Hypothalamus (tissue), 51 donors: ENCODE measurements at places on chromosomes 7 and 10.

GRCh38 chr10:51007781-51008180 is 66.5 kb upstream of the PRKG1 start:
- no peak for DNase-seq

- DNase-seq: no peak
Measured at GRCh38 chr10:75356484-75356883, 45.1 kb downstream of the ZNF503 start.

DNA sequence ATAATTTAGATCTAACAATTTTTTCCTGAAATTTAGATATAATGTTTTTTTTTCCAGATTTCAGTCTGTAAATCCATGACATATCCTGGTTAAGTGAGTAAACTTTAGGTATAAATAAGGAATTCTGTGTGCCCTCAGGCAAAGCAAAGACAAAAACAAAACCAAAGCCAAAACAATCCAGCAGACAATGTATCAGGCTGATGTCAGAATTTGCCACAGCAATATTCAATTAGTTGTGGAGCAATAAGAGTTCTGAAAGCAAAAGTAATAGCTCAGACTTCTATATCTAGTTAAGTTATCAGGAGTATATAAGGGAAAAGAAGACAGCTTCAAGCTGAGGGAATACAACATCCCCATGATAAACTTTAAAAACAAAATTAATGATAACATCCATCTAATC is 82.0 kb downstream of the MKX start:
- DNase-seq: no peak

GRCh38 chr10:117993166-117993565 is 53.6 kb downstream of the RAB11FIP2 start:
- no peak for DNase-seq

DNA sequence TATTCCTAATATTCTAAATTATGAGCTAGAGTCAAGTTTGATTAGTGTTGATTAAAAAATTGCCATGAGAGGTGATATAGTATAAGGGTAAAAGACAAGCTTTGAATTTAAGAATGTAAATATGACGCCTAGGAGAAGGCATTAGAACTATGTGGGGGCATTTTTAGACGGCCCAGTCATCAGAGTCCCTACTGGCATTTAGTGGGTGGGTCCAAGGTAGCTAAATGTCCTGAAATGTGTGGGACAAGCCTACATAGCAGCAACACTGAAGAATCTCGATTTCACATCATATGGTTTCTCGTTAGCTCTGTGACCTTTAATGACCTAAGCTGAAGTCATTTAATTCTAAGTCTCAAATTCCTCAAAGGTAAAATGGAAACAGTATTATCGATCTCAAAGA is 133.5 kb downstream of the SGMS1 start:
- DNase-seq: no peak

GRCh38 chr10:68553138-68553537 is 7.0 kb upstream of the TET1 start:
- DNase-seq: no peak

DNA sequence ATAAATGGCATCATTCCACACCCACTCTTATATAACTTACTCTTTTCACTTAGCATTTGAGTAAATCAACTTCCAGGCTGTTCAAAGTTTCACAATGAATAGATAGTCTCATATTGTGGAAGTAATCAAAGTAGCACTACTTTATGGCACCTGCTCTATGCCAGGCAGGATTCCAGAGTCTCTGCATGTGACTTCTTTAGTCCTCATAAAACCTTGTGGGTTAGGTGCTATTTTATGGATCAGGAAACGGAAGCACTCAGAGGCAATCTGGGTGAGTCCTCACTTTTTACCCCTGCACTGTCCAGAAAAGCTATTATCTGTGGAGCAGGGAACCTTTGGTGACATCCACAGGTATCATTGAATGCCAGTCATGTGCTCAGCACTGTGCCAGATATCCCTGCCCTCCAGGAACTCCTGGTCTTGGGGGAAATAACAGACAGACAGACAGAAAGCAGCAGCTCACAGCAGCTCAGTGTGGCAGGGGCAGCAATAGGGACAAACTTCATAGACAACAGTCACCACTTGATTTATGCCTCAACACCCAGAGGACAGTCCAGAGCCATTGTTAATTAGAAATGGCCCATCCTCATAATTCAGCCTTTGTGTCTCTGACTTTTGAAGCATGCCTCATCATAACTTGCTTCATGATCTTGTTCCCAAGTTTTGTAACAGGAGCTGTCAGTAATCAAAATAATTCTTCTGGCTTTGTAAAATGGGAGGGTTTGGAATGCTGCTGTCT is 160.6 kb downstream of the SEC23IP start:
- no peak for DNase-seq

DNA sequence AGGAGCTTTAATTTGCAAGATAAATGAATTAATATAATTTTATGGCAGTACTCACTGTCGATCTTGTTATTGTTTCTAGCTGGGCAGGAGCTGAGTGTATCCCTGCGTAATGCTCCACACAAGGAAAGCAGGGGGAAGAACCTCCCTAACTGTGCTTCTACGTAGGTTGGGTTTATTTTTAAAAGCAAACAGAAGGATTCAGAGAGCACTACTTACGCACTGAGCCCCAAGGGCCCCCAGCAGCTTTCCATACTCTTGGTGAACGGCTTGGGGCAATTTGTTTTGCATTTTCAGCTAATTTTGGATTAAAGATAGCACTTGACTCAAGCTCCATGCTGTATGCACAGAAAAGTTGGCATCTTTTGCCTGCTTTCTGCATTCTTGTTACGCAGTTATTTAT is 9.6 kb downstream of the DUSP5 start:
- DNase-seq: no peak

DNA sequence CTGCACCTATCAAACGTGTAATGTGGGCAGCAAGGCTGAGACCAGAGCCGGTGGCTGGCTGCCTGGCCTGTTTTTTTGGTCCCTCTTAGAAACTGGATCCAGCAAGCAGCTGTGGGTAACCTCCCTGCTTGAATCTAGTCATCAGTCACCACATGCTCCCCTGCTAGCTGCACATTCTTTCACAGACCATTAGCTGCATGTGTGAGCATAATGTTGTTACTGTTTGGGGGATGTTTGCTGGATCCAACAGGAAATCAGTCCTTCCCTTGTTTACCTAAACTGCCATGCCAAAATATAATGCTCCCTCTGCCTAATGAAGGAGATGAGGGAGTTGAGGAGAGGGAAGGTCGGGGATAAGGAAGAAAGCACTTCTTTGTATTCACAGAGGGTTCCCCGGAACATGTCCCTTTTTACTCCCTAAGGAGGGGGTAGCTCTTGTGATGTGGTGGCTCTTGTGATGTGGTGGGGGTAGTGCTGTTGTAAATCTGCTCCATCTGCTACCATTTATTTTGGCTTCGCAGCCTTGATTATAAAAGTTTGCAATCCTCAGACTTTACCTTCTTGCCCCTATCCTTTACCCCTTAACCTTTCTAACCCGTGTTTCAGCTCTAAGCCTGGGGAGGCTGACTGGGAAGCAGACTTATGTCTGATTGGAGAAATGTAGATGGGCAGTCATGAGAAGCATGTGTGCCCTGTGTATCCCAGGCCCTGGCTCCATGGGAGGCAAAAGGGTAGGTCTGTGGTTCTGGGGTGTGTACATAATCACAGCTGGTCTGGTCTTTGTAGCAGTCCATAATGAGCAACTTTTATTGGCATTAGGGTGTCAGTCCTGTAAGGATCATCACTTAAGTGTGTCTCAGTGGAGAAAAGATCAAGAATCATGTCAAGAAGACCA is 20.8 kb downstream of the LOXL4 start:
- no peak for DNase-seq

DNA sequence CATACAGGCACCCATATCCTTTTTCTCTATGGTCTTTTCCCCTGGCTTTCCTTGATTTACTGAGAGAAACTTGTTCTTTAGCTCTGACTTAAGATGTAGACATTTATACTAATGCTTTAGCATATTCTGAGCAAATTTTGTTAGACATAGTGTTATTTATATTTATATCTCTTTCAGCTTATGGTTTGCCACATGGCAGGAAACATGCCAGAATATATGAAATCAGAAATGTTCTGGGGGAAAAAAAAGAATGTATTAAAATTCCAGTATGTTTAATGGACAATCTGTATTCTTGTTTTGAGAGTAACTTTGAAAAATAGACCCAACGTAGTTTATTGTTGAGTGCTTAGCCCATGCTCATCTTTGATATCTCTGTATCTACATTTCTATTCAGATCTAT is 10.1 kb upstream of the GGCT start:
- DNase-seq: no peak

DNA sequence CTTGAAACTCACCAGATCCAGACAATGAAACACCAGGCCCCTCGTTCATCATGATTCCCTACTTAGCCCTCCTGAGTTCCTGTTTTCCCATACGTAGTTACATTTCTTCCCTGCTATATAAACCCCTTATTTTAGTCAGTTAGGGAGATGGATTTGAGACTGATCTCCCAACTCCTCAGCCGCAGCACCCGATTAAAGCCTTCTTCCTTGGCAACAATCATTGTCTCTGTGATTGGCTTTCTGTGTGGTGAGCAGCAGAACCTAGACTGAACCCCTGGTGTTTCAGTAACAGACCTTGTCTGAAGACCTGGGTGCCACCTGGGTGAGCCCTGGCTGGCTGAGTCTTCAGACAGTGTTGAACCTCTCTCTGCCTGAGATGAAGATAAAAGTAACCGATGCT is 118.0 kb downstream of the OAT start:
- DNase-seq: no peak

DNA sequence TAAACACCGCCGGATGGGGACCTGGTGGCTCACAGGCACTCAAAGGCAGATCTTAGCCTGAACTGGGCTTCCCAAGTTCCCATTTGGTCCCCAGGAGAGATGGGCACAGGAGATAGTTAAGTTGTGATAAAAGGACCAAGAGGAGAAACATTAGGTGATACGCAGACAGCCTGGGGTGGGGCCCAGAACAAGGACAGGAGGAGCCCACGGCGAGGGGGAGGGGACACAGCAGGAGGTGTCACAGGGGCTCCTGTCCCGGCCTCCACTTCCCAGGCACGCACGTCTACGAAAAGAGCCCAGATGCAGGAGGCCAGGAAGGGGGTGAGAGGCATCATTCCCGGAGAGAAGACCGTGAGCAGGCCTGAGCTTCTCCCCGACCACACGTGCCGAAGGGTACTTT is 16.3 kb upstream of the DNAAF5 start:
- DNase-seq: no peak
